ENCODE measurements at places on chromosomes 2 and 18.

- DNase-seq: peak; percentile 26
Observed at GRCh38 chr18:71001597-71001996, 712.8 kb downstream of the SOCS6 start.

GRCh38 chr2:218319813-218320365, 27.6 kb upstream of the TMBIM1 start:
- DNase-seq: no peak

DNA sequence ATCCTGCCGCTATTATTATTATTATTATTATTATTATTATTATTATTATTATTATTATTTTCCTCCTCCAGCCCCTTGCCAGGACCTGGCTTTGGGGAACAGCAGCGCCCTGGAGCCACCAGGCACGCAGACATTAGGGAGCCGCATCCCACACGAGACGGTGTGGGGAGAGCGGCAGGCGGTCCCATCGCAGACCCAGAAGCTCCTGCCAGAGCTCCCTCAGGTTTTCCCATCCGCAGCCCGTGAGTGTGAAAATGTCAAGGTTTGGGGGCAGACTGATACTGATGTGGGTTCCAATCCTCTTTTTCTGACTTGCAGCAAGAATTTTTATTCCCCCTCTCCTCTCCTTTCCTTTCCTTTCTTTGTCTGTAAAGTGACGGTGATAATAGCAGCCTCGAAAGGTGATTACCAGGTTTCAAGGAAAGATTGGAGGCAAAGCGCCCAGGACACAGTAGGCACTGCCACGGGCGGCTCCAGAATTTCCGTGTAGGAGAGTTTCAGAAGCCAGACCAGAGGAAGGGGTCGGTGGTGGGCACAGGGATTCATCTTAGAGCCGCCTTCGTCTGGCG, 816 bp downstream of the SCTR start:
- no peak for DNase-seq

GRCh38 chr2:241967467-241968144, 98.1 kb downstream of the RTP5 start:
- no peak for DNase-seq

DNA sequence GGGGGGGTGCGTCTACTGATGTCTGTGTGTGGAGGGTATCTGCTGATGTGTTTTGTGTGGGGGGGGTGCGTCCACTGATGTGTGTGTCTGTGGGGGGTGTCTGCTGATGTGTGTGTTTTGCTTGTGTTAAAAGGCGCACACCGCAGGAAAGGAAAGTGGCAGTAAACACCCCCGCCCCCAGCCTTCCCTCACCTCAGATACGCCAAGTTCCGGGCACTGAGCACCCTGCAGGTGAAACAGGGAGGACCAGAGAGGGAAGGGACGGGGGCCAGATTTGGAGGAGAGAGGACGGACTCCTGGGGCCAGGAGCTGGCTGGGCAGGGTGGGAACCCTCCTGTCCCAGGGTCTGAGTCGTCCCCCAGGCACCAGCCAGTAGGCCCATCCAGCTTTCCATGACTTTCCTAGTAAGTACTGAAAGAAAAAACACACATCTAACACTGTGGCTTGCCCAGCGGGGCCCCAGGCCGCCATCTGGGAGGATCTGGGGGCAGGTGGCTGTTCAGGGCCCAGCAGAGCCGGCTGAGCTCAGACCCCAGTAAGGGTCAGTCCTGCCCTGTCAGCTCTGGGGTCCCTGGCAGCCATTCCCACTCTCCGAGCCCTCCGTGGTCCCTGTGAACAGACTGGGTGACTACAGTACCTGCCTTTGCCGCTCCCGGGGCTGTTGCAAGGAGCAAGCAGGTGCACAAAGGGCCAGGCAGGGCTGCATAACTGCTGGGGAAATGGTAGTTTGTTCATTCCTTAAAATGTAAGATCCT, 126.9 kb downstream of the NFATC1 start:
- no peak for DNase-seq

DNA sequence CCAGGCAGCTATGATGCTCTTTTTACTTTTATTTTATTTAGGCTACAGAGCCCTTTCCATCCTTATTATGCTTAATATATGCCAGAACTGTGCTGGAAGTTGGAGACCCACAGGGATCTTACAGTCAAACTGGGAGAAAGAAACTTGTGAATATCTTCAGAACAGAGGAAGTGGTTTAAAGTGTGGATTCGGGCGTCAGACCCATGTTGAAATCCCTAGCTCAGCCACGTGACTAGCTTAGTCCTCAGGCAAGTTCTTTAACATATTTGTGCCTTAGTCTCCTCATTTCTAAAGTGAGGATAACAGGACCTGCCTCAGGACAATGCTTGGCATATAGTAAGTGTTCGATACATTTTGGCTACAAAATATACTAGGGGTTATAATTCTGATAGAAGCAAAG, 59.1 kb downstream of the MAP3K20 start:
- no peak for DNase-seq

- DNase-seq: no peak
Observed at GRCh38 chr2:125837128-125837527, 818.8 kb upstream of the GYPC start.

DNA sequence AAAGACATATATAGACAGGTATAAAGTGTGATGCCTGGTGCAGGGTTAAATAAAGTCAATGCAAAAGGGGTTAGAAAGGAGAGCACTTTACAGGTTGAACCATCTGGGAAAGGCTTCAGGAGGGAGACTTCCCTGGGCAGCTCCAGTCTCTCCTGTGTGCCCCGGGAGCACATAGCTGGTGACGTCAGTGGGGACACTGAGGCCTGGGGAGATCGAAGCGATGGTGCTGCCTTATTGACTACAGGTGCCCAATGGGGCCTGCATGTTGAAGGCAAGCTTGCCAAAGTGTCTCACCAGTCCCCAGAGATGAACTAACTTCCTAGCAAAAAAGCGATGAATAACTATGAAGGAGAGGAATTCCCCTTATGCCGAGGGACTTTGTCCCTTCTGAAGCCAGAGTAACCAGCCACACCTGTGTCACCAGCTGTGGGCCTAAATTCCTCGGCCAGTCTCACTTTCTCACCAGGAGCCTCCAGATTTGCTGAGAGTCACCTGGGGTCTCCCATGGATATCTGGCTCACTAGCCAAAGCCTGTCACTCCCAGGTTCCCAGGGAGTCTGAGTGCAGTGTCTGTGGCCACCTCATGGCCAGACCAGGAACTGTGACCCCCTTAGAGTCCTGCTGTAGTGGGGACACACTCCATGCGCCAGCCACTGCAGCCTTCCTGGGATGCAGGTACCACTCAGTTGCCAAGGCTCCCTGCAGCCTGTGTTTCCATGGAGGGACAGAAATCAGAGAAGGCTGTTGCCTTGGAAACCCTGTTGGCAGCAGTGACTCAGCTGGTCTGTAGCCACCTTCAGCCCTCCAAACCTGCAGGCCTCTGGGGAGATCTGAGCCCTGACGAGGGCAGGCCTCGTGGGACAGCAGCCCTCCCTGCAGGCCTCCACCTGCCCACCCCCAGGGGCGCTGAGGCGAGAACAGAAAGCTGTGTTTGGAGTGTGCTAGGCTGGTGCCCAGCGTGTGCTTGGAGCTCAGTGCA, 128.7 kb downstream of the CTIF start:
- no peak for DNase-seq

- DNase-seq: peak; percentile 45
Observed at GRCh38 chr2:46134531-46135227, 162.5 kb upstream of the EPAS1 start.

DNA sequence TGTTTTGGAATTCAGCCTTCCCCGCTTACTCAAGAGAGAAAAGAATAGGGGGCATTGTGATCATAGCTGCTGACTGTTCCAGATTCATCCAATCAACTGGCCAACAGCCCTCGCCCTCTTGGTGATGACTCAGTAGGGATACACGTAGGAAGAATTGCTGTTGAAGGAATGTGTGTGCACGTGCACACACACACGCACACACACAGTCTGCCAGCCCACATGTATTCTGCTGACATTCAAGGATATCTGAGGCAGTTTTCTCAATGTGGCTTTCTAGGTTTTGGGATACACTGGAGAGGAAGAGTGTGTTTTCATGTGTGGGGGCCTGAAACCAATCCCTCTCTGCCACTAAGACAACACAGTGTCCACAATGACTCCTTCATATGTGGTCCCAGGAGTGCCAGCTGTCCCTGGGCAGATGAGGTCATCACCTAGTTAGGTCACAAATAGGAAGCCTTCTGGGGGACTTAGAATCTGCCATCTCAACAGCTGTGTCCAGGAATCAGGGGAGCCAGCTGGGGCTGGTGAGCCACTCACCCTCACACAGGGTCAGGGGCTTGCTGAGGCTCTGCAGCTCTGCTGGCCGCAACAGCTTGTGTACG, 352.6 kb downstream of the SS18 start:
- peak; percentile 99 for DNase-seq

DNA sequence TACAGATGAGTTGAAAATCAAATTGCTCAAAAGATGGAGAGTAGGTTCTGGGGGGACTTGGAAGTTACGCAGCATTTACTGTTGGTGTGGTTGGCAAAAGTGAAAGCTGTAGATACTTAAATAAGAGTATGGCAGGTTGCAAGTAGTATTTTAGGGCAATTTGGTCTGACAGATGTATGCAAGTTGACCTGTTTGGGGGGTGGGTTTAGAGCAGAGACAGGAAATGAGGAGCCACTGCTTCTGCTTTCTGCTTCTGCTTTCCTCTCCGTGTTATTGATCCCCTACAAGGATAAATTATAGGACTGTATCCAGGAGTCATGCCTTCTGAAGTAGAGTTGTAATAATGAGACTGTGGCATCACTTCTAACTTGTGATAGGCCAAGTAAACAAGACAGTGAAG, 71.2 kb downstream of the EPAS1 start:
- DNase-seq: no peak

DNA sequence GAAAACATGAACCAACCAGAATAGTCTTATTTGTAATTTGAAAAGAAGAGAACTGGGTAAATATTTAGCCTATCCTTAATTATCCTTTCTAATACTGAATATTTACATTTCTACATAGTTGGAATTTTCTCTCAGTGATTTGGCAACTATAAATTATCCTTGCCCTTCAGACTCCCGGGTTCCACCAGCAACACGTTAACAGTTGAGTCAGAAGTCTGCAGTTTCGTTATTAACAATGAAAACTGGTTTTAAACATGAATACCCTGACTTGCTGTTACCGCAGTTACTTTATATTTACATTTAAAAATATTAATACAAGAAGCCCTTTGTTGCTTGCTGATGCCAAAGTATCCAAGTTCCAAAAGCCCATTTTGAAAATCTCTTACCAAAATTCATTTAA, 673.0 kb downstream of the ARHGAP15 start:
- peak; percentile 77 for DNase-seq

- DNase-seq: no peak
Observed at GRCh38 chr18:59685501-59685900, 11.7 kb downstream of the CCBE1 start.

- peak; percentile 69 for DNase-seq
Observed at GRCh38 chr2:56801770-56802169, 618.0 kb downstream of the CCDC85A start.

DNA sequence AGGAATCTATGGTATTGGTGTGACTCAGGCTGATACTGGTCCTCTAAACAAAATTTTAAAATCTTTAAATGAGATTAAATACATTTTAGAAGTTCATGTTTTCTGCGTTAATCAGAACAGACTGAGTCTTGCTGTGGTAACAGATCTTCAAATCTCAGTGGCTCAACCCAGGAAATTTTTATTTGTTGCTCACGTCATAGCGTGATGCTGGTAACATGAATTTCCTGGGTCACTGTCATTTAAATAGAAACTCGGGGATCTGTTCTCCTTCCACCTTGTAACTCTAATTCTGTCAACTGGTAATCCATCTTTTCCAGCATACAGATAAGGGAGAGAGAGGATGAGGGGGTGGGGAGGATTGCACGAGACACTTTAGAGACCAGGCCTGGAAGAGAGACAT, 90.0 kb downstream of the CDC42EP3 start:
- DNase-seq: no peak

GRCh38 chr18:27616324-27616723, 431.2 kb upstream of the CHST9 start:
- DNase-seq: no peak

DNA sequence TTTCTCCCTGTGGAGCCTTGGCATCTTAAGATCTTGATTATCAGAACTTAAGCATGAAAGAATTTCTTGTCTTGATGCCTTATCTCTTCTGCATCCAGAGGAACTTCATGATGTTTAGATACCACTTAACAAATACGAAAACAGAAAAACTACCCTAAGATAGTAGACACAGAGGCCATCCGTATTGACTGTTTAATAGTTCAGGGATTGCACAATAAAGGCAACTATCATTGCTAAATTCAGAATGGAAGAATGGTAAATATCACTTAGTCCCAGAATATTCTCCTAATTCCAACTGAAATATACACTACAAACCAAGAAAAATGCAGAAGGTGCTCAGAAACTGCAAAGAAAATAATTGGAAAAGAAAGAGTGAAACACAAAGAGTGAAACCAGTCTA, 214.6 kb upstream of the VWC2L start:
- no peak for DNase-seq

- DNase-seq: no peak
Observed at GRCh38 chr2:71154798-71155197, 24.4 kb downstream of the MPHOSPH10 start.

DNA sequence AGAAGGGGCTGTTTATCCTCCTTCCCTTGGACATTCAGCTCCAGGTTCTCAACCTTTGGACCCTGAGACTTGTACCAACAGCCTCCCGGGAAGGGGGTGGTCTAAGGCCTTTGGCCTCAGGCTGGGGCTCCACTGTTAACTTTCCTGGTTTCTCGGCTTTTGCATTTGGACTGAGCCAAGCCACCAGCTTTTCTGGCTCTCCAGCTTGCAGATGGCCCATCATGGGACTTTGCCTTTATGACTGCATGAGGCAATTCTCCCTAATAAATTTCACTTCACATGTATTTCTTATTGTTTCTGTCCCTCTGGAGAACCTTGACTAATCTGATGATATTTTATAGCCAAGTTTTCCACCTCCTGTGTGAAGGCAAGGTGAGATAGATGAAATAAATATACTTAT, 180.8 kb downstream of the PPP1R1C start:
- DNase-seq: no peak

GRCh38 chr18:3422905-3423304, 27.1 kb upstream of the TGIF1 start:
- DNase-seq: no peak

DNA sequence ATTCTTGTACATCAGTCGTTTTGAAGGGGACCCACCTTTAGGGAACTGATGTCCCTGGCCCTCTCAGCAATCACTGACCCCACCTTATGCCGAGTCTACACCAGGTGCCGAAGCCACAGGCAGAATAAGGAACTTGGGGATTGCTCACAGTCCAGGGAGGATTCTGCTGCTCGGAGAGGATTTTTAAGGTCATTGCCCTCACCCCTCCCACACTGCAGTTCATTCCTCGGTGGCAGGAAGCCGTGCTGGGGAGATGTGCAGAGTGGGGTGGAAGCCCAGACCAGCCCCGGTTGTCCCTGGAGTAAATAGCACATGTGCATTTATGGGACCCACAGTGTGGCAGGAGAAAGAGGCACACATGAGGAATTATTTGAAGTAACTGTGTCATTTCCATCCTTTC, 50.4 kb downstream of the PLB1 start:
- no peak for DNase-seq

GRCh38 chr18:2979129-2979528, 33.8 kb downstream of the LPIN2 start:
- peak; percentile 87 for DNase-seq

DNA sequence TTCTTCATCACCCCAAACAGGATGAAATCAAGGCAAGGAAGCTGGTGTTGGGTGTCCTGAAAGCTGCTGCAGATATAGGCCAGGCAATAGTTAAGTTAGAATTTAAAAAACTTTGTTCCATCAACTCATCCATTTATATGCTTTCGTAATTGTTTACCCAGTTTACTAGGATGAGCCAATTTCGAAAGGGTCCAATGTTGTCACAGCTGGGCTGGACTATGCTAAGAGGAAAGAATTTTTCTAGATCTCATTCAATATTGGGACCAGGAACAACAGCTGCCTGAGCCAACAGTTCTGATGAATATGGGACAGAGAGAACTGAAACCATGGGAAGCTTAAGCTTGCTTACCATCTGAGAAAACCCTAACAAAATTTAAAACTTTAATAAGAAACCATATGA, 21.6 kb upstream of the SP3 start:
- DNase-seq: no peak
